ENCODE measurements at places on chromosomes 6 and 20.

DNA sequence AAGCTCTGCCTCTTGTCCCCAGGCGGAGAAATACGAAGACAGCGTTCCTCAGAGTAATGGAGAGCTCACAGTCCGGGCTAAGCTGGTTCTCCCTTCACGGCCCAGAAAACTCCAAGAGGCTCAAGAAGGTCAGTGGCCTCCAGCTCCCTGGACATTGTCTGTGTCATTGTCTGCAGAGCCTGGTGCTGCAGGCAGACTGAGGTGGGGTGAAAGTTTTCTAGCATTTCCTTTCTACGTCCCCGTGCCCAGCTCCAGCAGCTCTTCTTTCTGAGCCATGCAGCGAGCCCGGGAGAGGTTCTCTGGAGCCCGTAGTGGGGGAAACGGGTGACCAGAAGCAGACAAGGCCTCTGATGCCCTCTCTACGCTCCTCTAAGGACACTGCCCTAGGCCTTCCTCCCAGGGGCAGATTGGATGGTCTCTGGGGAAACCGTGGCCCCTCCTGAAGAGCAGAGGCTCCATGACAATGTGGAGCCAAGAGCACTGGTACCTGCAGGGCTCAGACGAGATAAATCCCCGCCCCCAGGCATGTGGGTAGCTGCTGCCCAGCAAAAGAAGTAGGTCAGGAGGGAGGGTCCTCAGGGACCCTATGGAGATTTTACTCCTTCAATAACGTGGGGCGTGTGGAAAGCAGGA lies 58.4 kb downstream of the EZR start:
- DNase-seq = no peak

DNA sequence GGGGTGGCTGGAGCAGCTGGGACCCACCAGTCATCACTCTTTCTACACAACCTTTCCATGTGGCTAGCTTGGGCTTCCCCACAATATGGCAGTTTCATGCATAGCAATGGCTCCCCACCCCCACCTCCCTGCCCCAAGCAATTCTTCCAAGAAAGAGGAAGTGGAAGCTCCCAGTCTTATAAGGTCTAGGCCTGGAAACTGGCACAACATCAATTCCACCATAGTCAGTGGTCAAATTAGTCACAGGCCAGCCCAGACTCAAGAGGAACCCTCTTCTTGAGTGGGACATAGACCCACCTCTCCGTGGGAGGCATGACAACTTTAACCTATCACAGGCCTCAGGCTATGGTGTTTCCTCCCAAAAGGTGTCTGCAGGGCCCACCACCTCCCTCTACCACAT lies 17.7 kb downstream of the TGM6 start:
- DNase-seq = no peak

DNA sequence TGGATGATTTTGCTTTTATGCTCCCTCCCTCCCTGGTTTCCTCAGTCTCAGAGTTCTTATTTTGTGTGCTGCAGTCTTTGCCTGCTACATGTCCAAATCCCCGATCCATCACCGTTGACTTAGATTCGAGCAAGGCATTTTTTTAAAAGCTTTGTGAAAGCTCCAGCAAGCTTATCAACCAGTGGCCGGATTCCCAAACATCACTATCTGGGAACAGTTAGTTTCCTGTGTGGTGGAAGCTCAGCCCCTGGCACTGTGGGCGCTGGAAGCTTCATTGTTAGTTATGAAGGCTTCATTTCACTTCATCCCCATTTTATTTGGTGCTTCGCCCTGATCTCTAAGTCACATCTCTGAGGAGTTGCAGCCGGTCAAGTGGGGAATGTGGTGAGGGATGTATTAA lies 44.7 kb downstream of the DEK start:
- no peak for DNase-seq

DNA sequence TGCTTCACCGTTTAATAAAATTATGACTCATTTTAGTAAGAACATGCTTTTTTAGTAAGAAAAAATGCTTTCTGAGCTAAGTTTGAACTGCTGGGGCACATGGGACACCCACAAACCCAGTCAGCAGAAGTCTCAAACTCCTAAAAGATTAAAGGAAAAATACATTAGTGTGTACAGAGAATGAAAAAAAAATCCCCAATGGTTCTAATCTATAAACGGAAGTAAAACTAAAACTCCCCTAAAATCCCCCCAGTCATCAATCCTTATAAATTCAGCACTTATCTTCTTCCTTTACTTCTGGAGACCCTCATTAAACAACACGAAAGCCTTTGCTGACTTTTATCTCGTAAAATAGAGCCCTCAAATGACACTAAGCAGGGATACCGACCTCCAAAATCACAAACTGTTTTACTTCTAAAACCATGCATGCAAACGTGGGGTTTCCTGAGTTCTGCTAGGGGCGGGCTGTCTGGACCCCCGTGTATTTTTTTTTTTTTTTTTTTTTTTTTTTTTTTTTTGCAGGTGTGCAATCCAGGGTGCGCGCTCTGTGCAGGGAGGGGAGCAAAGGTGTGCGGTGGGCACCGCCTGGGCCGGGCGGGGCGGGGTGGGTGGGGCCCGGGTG lies 1.1 kb upstream of the MYB start:
- no peak for DNase-seq

DNA sequence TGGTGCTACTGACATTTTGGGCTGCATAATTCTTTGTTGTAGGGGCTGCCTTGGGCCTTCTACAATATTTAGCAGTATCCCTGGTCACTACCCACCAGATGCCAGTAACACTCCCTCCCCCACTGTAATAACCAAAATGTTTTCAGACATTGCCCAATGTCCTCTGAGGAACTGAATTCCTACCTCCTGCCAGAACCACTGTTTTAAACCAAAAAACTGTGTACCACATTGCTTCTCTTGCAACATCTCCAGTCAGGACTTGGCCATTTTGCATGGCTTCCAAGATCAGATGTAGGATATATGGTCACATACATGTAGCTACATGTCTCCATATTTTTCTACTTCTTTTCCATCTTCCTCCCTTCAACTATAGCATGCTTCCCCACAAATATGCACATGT lies 97.4 kb upstream of the IFNGR1 start:
- no peak for DNase-seq

DNA sequence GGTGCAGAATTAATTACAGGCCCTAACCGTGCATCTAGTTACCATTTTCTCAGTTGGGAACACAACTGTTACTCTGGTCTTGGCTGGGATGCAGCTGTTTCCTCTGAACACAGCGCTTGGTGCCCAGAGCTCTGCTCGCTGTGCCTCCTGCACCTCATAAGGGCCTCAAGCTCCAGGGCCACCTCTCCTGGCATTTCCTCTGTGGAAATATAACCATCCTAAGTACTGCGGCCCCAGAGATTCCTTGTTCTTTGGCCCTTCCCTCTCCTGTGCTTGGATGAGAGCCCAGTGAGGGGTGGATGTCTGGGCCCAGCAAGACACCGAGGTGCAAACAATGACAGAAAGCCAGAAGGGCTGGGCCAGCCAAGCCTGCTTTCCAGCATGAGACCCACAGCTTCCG lies 169.9 kb upstream of the CST7 start:
- DNase-seq = no peak

GRCh38 chr6:145279993-145280392 lies 455.3 kb downstream of the EPM2A start:
- no peak for DNase-seq

DNA sequence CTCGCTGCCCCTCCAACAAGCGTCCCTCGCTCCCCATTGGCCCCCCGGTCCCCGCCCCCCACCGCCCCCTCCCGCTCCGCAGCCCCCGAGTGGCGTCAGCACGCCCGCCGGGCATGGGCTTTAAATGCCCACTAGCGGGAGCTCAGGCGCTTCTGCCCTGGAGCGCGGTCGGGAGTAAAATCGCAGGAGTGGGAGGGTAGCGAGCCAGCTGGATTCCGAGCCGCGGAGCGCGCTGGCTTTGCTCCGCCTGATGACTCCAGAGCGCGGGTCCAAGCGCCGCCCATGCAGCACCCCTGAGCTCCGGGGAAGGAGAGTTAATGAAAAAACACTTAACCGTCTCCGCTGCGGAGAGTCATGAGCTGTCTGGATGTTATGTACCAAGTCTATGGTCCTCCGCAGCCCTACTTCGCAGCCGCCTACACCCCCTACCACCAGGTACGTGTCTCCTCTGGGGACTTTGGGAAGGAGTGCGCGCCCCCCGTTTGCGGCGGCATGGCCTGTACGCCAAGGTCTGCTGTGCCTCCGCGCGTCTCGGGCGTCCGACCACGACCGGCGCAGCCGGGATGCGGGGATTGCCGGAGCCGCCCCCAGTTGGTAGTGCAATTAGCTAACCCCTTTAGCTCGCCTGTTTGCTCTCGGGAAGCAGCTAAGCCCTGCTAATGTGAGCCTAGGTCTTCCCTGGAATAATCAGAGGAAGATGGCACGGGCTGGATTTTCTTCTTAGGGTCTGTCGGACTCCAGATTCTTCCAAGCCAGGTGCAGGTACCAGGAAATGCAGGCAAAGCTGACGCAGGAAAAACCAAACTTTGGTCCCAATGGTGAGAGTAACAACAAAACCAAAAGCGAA lies at the start of gene VGLL2:
VGLL2 (plus strand) TSS at position 149 of the 847 bp plus-strand sequence; CDS start at position 355, 206 bp downstream.
- no peak for DNase-seq

DNA sequence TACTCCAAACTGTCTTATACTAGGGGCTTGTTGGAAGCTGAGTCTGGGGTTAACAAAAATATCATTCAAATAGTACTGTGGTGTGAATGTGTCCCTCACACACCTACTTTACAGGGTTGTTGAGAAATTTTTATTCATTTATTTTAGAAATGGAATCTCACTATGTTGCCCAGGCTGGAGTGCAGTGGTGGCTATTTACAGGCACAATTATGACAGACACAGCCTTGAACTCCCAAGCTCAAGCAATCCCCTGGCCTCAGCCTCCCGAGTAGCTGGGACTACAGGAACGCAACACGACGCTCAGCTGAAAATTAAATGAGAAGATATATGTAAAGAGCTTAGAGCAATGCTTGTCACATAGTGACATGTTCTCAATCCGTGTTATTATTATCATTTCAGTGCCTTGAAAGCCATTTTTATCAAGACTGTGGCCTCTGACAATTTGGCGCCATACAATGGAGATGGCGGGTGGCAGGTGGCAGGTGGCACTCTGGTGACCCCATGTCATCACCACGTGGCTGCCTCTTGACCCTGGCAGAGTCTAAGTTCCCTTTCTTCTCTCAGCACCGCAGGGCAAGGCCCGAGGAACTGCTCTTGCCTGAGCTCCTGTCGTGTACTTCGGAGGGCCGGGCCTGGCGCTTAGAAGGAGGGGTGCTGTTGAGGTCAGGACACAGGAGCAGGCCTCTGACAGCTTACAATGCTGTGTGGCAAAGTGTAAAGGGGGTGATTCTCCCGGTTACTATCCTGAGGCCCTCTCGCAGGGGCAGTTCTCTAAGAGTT lies 64.5 kb downstream of the STX11 start:
- no peak for DNase-seq

DNA sequence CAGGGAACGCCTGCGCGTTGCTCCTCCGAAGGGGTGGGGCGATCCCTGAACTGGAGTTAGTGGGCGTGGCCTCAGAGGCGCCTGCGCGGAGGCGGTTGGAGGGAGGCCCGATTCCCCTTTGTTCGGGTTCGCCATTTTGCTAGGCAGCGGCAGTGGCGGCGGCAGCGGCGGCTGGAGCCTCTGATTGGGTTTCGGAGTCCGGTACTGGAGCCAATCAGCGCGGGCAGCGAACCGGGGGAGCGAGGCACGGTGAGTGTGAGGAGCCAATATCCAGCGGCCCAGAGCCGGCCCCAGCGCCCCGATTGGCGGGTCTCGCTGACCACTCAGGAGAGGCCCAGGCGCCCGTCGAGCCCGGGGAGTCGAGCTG lies at the start of gene NFYA:
NFYA (plus strand) TSS at position 139 of the 367 bp plus-strand sequence. CDS start 6,116 bp downstream, outside the sequence.
- peak; percentile 100 for DNase-seq

- no peak for DNase-seq
Measured at GRCh38 chr20:63016514-63017075, 9.8 kb upstream of the BHLHE23 start.

All from T-helper 9 cell (primary cell).